ENCODE measurements at places on chromosomes 5 and 9. TPM values are rescaled to one million over a fixed set of nuclear protein-coding genes. Genes with fewer than 3 reads are reported as not detected.

HMMR gene
- 31.0 TPM for total RNA-seq

C9orf72 gene
- 5.7 TPM for total RNA-seq

DND1 gene
- 0.35 TPM for total RNA-seq

COL5A1 gene
- total RNA-seq = 4.8 TPM

SPOUT1 gene
- total RNA-seq = 35.9 TPM

CXCL14 gene
- 0.44 TPM for total RNA-seq

ADAMTS16 gene
- not detected for total RNA-seq

C5orf52 gene
- total RNA-seq = not detected

CATSPER3 gene
- total RNA-seq = 0.10 TPM

TRIM32 gene
- total RNA-seq = 24.6 TPM

LCN1 gene
- total RNA-seq = not detected

ARHGEF37 gene
- total RNA-seq = 2.7 TPM

CDKN2A gene
- 12.8 TPM for total RNA-seq

MYMK gene
- not detected for total RNA-seq

ANKRD31 gene
- 0.10 TPM for total RNA-seq

ANKRD18A gene
- total RNA-seq = 6.4 TPM

ARSI gene
- 4.7 TPM for total RNA-seq

PCDHGB3 gene
- not detected for total RNA-seq

RNF183 gene
- total RNA-seq = not detected

GADD45G gene
- not detected for total RNA-seq

CD74 gene
- total RNA-seq = 4.0 TPM

PALM2AKAP2 gene
- total RNA-seq = 8.9 TPM

C7 gene
- total RNA-seq = not detected

IDNK gene
- 1.9 TPM for total RNA-seq

POMT1 gene
- total RNA-seq = 13.5 TPM

SH3TC2 gene
- 12.3 TPM for total RNA-seq

PLK2 gene
- 179 TPM for total RNA-seq

C6 gene
- total RNA-seq = not detected

NKD2 gene
- 0.11 TPM for total RNA-seq

LCN12 gene
- total RNA-seq = 0.31 TPM

ADGRD2 gene
- total RNA-seq = 0.07 TPM

PFN3 gene
- total RNA-seq = not detected

TIMD4 gene
- not detected for total RNA-seq

MRNIP gene
- 12.9 TPM for total RNA-seq

EQTN gene
- total RNA-seq = 0.27 TPM

TAF1L gene
- total RNA-seq = not detected

TLX3 gene
- total RNA-seq = not detected

AKNA gene
- 5.4 TPM for total RNA-seq

SCGB3A1 gene
- not detected for total RNA-seq

OR1Q1 gene
- not detected for total RNA-seq

MLANA gene
- not detected for total RNA-seq

GABRP gene
- not detected for total RNA-seq

MORN5 gene
- total RNA-seq = not detected

TRMO gene
- total RNA-seq = 11.4 TPM

Measured in foreskin keratinocyte (primary cell).